ENCODE measurements at places on chromosomes 16 and 17.

DNA sequence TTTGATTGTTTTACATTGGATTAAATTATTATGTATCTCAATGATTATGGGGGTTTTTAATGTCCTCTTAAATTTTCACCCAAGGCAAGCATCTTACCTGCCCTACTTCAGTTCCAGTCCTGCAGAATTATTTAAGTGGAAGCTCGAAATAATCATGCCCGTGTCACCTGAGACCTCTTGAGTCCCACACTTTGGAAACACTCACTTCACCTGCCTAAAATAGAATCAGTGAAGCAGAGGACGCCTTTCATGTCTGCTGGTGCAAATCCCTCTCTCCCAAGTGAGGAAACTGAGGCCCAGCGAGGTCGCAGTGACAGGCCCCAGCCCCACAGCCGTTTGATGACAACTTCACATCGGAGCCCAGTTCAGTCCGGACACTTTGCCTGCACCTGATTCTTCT lies 284.6 kb downstream of the C16orf95 start:
- no peak for DNase-seq

- DNase-seq, result no peak
Measured at GRCh38 chr17:14715561-14715960, 414.7 kb downstream of the HS3ST3B1 start.

GRCh38 chr16:8962393-8963009 lies 1.2 kb downstream of the USP7 start:
- no peak for DNase-seq

- DNase-seq, result no peak
Measured at GRCh38 chr16:57532266-57532625, 4.1 kb downstream of the CCDC102A start.

GRCh38 chr16:54935266-54935968 lies 4.8 kb downstream of the IRX5 start:
- DNase-seq, result no peak

- no peak for DNase-seq
Measured at GRCh38 chr17:72635034-72635635, 457.4 kb downstream of the SLC39A11 start.

DNA sequence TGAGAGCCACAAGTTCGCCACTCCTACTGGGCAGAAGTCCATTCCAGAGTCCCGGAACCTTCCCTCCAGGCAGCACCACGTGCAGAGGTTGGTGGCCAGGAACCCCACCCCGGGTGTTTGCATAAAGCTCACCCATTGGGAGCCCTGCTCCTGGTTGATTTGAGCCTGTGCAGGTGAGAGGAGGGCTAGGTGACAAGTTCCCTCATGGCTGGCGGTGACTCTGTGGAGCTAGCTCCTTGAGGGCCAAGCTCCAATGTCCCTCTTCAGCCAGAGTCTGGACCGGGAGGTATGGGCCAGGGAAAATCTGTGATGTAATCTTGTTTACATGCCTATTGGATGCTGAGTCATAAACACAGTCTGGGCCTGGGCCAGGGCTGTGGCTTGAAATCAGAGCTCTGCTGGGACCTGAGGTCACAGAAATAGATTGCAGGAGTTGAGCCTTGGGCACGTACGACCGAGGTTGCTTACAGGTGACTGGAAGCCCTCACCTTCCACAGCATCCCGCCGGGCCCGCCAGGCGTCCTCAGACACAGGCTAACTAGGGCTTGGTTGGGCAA lies 118.9 kb downstream of the AATF start:
- no peak for DNase-seq

DNA sequence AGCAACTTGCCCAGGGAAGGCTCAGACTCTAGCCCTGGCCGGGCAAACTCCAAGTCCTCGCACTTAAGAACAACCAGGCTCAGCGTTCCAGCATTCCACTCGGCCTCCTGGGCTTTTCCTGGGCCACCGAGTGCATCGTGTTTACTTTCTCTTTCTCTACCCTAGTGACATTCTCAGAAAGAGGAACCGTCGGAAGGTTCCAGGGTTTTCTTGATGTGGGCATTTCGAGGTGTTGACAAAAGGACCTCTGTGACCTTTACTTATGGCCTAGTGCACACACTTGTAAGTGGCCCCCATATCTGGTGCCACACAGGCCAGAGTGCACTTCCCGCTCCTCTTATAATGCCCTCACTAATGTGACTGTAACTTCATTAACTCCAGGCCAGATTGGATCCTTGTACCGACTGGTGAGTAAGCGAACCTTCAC lies 3.1 kb upstream of the BANP start:
- DNase-seq, result no peak

GRCh38 chr17:1087381-1088241 lies 90.7 kb downstream of the TIMM22 start:
- no peak for DNase-seq

DNA sequence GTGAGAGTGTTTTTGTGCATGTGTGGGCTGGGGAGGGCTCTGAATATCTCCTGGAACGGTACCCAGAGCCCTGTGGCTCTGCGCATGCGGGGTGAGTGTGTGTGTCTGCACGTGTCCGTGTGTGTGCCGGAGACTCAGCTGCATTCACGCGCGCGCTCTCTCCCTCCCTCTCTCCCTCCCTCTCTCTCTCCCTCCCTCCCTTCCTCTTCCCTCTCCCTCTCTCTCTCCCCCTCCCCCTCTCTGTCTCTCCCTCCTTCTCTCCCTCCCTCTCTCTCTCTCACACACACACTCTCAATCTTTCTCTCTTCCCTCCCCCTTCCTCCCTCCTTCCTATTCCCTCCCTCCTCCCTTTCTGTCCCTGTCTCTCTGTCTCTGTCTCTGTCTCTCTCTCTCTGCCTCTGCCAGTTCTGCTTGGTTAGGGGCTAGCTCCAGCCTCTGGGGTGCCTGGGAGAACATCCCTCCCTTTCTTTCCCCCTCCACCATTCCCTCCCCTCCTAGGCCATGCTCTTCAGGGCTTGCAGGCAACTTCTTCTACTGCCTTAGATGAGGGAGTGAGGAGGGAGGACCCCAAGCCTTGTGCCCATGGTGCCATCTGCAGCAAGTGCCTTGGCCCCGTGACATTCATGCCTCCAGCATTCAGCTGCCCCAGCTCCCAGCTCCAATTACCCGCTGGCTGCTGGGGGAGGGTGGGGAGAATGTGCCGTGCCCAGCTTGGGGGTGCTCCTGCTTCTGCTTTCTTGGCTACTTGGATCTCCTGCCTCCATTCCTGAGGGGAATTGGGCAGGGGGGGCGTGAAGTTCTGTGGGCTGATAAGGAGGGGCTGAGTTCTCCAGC lies 6.4 kb downstream of the THRA start:
- DNase-seq, result peak; percentile 76

DNA sequence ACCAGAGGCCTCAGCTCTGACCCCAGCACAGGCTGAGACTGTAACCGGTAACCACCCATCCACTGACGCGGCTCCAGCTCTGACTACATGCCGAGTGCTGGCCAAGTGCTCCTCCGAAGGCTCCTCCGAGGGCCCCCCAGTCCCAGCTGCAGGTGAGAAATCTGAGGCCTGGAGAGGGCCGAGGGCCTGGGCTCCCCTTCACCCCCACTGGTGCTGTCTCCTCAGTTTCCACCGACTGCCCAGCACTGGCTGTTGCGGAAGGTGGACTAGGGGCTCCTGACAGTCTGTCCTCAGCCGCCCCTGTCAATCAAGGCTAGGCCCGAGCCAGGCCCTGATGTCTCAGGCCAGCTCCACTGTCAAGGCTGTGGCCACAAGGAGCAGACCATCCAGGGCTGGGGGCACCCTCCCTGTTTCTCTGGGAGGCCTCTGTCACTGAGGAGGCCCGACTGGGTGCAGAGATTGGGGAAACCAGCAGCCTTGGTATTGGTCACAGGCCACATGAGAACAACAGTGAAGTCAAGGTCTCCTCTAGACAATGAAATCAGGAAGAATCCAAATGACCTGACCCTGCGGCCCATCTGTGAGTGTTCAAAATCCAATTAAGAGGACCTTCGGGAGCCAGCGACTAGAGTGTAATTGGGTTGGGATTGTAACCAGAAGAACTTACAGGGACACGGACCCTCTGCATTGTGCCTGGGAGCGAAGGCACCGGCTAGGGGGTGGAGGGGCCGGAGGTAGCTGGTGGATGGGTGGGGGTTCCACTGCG lies 5.1 kb downstream of the TMEM235 start:
- DNase-seq, result no peak

- no peak for DNase-seq
Measured at GRCh38 chr17:56173026-56173425, 19.8 kb downstream of the ANKFN1 start.

DNA sequence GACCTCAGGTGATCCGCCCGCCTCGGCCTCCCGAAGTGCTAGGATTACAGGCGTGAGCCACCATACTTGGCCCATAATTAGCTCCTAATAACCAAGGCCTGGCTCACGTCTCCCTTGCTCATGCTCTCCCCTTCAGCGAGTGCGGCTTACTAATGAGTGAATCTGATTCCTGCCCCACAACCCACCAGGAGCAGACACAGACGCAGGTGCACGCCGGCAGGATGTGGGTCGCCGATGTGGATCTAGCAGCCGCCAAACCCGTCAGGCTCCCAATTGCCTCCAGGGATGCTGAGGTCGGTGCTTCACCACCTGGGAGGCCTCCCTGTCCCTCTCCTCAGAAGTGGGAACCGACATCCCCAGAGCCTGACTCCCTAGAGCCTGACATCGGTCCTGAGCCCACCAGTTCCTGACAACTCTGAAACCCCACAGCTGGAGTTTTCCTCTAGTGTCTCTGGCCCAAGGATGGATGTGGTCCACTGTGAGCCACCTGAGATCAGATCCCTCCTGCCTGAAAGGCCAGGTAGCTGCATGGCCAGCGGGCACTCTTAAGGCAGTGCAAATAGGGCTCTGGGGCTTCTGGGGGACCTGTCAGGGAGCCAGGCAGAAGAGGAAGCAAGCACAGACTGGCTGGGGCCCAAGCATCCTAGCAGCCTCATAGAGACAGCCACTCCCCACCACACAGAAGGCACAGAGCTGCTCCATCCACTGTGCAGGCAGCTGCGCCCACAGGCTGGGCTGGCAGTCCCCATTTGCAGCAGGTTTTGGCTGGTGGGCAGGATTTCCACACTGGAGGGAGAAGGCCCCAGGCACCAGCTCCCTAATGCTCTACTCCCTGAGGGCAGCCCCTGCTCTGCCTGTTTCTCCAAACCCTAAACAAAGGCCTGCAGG lies 10.8 kb downstream of the EXOC7 start:
- no peak for DNase-seq

DNA sequence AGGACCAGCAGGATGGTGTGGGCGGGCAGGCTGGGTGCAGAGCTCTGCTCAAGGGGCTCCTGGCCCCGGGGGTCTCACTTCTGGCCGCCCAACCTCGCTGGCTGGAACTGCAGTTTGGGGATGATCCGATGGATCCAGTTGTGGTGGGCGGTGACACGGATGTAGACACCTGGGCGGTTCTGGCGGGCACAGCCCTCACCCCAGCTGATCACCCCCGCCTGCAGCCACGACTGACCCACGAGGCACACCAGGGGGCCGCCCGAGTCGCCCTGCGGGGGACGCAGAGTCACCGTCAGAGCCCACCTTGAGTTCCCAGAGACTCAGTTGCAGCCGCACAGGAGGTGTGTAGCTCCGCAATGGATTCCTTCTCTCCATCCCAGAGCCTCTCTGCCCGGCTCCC lies 7.5 kb downstream of the PRSS27 start:
- no peak for DNase-seq

GRCh38 chr17:19411631-19412030 lies 599 bp downstream of the RNF112 start:
- no peak for DNase-seq

DNA sequence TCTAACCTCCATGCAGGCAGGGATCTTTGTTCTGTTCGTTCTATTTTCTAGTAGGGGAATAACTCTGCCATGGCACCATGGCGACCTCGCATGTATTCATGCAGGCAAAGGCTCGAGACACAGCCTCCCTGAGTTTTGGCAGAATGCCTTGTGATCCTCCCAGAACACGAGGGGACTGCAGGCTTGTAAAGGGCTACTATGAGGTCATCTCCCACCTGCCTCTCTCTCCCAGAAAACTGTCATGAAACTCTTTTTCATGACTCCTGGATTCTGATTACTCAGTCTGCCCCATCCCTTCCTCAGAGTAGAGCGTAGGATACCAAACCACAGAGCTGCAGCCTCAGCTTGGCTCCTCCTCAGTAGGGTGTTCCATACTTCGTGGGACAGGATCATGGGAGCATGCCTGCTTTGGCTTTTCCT lies 64.3 kb downstream of the IGF2BP1 start:
- DNase-seq, result no peak
